Inflammatory macrophage treated with lipopolysaccharide for 1 hour (primary cell): ENCODE measurements at places on chromosomes 3 and 15.

DNA sequence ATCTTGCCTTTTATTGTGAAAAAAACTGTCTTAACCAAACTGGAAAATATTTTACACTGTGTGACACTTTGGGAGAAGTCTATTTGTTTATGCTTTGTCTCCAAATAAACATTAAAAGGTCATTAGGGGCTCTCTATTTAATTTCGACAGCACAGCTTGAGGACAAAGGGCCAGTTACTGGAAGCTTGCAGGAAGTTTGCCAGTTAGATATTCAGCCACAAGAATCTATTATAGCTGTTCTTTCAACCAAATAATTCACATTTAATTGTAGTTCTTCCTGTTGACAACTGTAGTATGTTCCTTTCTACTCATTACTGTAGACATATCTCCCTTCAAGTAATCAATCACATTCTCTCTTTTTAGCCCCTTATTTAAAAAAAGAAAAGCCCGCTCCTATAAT, 6.1 kb downstream of the CP start:
- DNase-seq = no peak

- DNase-seq = peak; percentile 44
Observed at GRCh38 chr3:183122257-183122932, 23.1 kb upstream of the MCCC1 start.

DNA sequence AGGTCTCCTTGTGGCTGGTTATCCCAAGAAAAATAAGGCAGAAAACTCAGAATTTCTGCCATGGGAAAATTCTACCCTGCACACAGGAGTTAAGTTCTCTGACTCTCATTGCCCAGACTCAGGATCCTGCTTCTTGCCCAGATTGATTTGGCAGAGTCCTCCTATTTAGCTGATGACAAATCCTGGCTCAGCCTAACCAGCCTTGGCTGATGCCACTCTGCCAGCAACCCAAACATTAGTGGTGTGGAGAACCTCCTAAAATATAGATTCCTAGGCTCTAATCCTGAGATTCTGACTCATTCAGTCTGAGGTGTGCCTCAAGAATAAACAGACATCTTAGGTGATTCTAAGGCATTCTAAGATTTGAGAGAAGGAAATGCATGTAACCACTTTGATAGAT, 60.5 kb upstream of the ACTC1 start:
- no peak for DNase-seq

- DNase-seq = peak; percentile 59
Observed at GRCh38 chr3:46191730-46192129, 16.4 kb downstream of the CCR1 start.

DNA sequence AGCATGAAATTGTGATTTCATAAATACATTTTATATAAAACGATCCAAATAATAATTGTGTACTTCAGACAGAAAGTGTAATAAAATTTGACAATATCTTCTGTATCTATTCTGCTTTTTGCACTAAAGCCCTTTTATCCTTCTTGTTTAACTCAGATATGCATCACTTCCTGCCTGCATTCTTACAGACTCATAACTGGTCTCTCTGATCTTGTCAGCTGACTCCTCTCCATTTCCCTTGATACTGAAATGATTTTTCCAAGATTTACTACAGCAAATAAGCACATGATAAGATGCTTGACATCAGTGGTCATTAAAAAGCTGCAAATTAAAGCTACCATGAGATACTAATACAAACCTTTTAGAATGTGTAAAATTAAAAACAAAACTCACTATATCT, 25.3 kb upstream of the SI start:
- DNase-seq = no peak

DNA sequence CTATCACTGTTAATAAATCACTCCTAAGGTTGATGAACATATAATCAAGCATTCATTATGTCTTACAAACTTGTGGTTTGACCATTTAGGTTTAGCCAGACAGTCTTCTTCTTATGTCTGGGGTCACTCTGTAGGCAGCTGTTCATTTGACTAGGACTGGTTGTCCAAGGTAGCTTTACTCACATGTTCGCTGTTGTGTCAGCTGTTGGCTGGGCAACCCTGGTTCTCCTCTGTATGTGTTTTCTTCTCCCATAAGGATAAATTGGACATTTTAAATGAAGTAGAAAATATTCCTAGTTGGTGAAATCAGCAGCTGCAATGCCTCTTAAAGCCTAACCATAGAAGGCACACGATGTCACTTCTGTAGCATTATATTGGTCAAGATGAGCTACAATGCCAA, 635.1 kb downstream of the EPHA3 start:
- DNase-seq = no peak

GRCh38 chr3:30401971-30402370, 204.4 kb upstream of the TGFBR2 start:
- DNase-seq = no peak

GRCh38 chr3:21169948-21170347, 581.1 kb downstream of the ZNF385D start:
- no peak for DNase-seq

GRCh38 chr3:126372413-126373145, 15.4 kb upstream of the KLF15 start:
- DNase-seq = no peak

DNA sequence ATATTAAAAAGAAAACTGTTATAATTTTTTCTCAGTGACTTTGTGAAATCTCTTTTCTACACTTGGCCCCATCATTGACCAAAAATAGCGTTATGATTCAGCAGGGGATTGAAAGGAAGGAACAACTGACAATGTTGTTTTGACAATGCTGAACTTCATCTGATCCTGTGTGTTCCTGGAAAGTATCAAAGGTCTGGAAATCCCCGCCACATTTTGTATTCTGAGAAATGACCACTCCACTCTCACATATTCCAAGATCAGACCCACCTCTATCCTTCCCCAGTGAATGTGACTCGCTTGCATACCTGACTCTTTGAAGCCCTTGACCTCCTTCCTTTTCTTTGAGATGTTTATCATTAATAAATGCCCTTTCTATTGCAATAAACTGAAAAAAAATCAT, 9.7 kb upstream of the RIOX2 start:
- peak; percentile 7 for DNase-seq

DNA sequence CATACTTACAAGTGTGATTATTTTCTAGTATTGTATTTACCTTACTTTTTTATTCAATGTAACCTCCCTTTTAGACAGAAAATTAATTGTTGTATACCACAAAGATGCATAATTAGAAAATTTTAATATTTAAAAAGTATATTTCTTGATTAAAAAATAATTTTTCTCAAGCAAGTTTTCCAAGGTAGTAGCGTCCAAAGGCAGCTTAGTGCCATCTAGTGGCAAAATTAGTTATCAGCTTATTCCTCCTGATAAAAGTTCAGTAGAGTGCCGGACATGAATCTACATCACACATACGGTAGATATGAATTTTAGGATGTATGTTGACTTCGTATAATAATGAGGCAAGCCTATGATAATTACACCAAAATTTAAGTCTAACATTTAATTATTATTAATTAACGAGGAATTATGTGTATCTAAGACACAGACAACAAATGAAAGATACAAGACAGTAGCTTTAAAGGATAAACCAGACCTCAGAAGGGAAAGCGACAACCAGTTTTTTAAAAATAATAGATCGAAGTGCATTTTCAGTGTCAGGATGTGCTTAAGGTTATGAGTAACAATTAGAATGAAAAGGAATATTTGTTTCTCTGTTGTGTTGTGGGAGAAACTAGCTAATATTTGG, 405.9 kb downstream of the ROBO1 start:
- DNase-seq = peak; percentile 49

DNA sequence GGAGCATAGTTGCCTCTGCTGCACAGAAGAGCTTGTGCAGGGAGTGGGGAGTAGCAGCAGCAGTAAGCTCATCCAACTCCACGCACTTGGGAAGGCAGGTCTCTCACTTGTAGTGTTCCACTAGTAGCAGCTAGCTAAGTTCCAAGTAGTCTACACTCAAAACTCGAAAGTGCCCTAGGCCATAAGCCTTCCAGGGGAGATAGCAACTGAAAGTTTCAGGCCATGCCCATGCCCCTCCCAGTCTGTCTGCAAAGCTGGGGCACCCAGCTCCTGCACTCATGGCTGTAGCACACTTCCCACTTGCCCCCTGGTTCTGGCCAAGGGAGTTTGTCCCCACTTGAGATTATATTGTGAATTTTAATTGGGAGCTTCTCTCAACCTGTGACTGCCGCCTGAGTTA, 57.5 kb downstream of the MFSD1 start:
- no peak for DNase-seq

GRCh38 chr3:31996195-31996594, 14.6 kb downstream of the ZNF860 start:
- no peak for DNase-seq

- DNase-seq = no peak
Observed at GRCh38 chr15:52856286-52856685, 66.2 kb upstream of the ONECUT1 start.

DNA sequence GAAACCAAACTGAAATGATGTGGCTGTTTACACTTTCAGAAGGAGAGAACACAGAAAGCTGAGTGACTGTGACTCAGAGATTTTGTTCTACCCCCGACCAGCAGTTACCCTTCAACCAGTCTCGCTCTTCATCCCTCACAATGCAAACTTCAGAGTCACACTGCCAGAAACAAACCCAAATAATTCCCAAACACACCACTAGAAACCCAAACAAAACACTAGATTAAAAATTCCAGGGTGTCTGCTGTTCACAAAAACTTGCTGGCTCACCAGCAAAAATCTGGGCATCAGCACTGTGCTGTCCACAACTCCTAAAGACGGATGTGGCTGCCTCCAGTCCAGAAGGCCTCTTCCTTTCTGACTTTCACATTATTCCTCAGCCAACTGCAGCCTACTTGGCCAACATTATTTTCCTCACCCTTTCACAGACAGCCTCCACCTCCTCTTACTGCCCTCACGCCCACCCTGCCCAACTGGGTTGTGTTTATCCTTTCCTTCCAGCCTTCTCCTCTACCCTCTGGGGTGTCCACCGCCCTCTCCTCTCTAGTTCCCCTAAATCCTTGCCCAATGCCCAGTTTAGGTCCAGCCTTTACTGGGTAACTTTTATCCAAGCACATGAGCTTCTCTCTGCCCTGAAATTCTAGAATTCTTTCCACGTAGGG, 71.4 kb downstream of the MECOM start:
- DNase-seq = no peak

DNA sequence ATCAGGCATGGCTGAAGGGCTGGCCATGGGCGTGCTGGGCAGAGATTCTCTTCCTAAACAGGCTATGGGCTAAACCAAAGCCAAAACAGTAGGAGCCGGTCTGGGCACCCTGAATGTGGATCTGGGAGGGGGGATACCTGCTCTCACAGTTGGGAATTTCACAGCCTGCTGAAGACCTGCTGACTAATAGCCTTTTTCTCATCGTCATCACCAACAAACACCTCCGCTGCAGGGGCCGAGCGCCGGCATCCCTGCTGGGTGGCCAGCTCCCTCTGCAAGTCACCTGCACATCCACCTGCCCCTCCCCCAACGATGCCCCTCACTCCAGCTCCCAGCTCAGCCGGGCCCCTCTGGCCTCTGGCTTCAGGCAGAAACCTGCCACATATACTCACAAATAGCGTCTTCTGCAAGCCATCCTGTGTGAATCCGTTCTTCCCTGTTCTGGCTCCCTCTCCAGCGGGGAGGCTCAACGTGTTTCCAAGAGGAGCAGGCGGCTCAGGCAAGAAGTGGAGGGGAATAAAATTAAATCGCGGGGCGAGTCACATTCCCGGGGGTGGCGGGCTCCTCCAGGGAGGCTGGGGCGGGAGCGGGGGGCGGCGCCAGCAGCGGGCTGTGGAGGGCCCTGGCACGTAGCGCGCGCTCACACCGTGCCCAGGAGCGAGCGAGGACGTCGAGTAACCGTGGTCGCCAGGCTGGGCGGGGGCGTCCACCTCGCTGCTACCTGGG, 466 bp downstream of the IQSEC1 start:
- DNase-seq = no peak

DNA sequence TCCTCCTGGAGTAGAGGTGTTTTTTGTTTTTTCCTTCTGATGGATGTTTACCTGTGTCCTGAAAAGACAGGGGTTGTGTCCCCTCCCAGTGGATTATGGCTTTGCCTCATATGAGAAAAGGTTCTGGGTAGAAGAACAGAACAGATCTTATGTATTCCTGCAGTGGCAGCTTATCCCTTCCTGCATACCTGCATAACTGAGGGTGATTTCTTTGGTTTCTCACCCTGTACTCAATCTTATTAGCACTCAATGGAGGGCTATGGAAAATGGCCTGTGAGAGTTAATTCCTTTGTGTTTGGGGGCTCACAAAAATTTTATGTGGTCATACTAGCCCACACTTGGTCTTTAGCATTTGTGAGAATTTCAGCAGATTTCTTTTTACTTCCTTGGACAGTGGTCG, 482.0 kb upstream of the ONECUT1 start:
- DNase-seq = no peak

DNA sequence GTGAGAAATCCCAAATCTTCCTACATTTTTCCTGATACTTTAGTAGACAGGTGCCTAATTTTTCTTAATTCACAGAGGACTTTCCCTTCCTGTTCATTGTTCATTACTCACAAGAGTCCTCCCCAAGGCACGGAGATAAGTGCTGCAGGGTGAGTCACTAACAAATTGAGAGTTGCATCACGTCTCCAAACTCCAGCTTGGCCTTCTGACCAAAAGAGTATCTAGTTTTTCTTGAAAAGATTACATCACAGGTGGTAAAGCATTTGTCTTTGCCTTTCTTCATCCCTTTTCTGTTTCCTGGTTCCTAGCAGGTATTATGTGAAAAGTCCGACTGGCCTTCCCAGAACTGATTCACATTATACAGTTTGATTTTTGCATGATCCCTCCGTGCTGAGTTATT, 24.9 kb upstream of the RASGRP1 start:
- DNase-seq = peak; percentile 84

DNA sequence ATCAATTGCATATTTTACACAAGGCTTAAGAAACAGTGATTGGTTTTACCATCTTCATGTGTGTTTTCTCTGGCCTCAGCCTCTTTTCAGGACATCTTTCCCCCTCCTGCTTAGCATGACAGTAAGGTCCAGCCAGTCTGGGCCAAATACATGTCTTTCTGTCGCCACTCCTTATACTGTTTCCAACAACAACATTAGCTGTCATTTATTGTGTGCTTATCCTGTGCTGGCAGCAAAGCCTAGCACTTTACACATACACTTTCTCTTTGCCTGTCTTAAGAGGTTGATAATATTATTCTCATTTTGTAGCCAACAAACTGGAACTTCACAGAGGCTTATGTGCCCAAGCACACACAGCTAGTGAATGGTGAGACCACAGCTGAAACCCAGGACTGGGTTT, 37.8 kb downstream of the B3GALNT1 start:
- DNase-seq = no peak

DNA sequence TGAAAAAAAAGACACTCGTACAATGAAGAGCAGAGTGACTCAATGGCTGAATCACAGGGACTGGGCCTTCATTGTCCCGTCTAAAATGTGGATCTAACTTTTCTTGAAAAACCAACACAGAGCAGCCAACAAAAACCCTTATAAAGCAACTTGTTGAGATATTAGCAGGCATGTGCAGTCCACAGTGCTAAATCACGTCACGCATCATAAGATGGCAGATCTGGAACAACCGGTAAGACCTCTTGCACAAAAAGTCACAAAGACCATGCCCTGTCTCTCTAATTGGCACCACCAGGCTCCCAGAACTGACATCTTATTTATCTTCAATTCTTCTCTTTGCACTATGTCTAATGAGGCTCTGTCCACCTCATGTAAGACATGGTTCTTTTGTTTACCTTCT, 177.0 kb downstream of the MAGI1 start:
- DNase-seq = no peak

GRCh38 chr3:167626490-167626889, 27.3 kb downstream of the WDR49 start:
- no peak for DNase-seq

- DNase-seq = peak; percentile 15
Observed at GRCh38 chr3:132180337-132180791, 136.8 kb upstream of the ACP3 start.

- no peak for DNase-seq
Observed at GRCh38 chr15:86834115-86834863, 754.6 kb downstream of the AGBL1 start.
